Erythroblast (primary cell): ENCODE measurements at places on chromosomes 11 and 22.

- DNase-seq, result no peak
These were observed 753.1 kb downstream of the TBC1D22A start for GRCh38 chr22:47515384-47516125.

- DNase-seq, result no peak
These were observed 78.1 kb downstream of the GAB2 start for GRCh38 chr11:78339483-78339882.

DNA sequence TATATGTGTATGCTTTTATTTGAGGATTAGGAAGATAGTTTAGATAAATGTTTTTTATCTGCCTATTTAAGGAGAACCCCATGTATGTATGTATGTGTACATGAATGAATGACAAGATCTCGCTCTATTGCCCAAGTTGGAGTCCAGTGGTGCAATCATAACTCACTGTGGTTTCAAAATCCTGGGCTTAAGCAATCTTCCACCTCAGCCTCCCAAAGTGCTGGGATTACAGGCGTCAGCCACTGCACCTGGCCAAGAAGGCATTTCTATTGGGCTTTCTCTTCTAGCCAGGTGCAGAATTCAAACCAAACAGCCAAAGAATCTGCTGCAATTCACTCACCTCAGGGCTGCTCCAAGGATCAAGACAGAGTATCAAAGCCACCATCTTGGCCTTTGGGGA is 25.5 kb upstream of the DGKZ start:
- no peak for DNase-seq

- DNase-seq, result no peak
These were observed 111.9 kb downstream of the CCDC34 start for GRCh38 chr11:27250867-27251665.

DNA sequence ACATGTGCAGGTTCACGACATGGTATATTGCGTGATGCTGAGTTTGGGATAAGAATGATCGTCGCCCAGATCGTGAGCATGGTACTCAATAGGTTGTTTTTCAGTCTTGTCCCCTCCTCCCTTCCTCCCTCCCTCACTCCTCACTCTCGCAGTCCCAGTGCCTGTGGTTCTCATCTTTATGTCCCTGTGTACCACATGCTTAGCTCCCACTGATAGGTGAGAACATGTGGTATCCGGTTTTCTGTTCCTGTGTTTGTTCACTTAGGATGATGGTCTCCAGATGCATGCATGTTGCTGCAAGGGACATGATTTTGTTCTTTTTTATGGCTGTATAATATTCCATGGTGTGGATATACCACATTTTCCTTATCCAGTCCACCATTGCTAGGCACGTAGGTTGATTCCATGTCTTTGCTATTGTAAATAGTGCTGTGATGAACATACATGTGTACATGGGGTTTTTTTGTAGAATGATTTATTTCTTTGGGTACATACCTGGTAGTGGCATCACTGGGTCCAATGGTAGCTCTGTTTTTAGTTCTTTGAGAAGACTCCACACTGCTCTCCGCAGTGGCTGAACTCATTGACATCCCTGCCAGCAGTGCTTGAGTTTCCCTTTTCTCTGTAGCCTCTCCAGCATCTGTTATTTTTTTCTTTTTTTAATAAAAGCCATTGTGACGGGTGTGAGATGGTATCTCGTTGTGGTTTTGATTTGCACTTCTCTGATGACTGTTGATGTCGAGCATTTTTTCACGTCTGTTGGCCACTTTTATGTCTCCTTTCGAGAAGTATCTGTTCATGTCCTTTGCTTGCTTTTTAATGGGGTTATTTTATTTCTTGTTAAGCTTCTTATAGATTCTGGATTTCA is 16.4 kb downstream of the ZBED4 start:
- DNase-seq, result no peak

- DNase-seq, result peak; percentile 72
These were observed 18.4 kb downstream of the PARVB start for GRCh38 chr22:44042249-44043218.

GRCh38 chr11:27174672-27175210 is 134.1 kb downstream of the BBOX1 start:
- DNase-seq, result no peak

DNA sequence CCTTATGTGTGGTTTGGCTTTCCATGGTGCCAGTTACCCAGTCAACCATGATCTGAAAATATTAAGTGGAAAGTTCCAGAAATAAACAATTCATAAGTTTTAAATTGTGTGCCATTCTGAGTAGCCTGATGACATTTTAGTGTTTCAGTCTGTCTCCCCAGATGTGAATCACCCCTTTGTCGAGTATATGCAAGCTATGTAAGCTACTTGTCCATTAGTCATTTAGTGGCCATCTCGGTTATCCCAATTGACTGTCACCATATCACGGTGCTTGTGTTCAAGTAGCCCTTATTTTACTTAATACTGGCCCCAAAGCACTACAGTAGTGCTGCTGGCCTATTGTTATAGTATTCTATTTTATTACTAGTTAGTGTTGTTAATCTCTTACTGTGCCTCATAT is 44.9 kb downstream of the ATG16L2 start:
- DNase-seq, result no peak

DNA sequence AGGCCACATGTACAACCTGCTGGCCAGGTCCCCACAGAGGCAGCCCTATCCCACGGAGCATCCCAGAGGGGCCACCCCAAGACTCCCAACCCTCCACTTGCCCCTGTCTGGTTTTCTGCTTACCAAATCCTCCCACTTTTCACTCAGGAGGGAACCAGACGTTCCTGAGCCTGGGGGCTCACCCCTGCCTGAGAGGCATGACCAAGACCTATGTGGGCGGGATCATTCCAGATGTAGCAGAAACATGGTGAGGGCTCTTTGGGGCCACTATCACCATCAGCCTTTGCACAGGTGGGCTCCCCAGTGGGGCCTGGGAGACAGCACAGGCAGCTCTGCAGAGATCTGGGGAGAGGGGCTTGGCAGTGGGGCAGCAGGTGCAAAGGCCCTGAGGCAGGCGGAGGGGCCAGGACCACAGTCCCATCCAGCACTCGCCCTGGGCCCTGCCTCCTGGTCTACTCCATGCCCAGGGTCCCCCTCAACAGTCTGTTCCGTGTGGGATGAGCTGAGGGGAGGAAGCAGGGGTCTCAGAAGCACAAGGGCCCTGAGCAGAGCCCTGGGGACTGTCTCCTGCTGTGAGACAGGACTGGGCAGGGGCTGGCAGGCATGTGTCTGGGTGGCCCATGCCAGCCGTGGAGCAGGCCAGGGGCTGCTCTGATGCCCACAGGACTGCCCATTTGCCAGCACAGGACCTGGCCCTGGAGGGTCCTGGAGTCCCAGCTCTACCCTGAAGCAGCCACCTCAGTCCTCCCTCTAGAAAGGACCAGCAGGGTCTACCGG is 9.4 kb downstream of the PIM3 start:
- DNase-seq, result no peak

GRCh38 chr11:58513747-58514367 is 6.0 kb upstream of the OR5B21 start:
- peak; percentile 65 for DNase-seq

DNA sequence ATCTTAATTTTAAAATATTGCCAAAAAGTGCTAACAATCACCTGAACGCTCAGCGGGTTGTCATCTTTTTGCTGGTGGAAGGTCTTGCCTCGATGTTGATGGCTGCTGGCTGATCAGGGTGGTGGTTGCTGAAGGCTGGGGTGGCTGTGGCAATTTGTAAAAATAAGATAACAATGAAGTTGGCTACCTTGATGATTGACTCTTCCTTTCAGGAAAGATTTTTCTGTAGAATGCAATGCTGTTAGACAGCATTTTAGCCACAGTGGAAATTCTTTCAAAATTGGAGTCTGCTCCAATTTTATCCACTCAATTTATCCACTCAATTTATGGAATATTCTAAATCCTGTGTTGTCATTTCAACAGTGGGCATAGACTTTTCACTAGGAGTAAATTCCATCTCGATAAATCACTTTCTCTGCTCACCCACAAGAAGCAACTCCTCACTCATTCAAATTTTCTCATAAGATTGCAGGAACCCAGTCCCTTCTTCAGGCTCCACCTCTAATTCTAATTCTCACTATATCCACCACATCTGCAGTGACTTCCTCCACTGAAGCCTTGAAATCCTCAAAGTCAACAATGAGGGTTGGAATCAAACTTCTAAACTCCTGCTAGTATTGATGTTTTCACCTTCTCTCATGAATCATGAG is 78.8 kb downstream of the LINC01488 start:
- no peak for DNase-seq
